ENCODE measurements at places on chromosomes 5 and 9. TPM values are rescaled to one million over a fixed set of nuclear protein-coding genes. Genes with fewer than 3 reads are reported as not detected.

SLC22A5 gene
- 6.1 TPM for total RNA-seq

DNA sequence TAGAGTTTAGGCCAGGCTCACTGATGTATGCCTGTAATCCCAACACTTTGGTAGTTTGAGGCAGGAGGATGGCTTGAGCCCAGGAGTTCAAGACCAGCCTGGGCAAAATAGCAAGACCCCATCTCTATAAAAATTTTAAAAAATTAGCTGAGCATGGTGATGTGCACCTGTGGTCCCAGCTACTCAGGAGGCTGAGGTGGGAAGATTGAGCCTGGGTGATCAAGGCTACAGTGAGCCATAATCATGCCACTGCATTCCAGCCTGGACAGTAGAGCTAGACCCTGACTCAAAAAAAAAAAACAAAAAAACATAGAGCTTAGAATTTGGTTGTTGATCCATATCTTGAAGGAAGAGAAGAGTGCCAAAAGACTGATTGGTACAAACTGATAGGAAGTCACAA, 14.7 kb upstream of the CDK7 start:
- DNase-seq = no peak

DNA sequence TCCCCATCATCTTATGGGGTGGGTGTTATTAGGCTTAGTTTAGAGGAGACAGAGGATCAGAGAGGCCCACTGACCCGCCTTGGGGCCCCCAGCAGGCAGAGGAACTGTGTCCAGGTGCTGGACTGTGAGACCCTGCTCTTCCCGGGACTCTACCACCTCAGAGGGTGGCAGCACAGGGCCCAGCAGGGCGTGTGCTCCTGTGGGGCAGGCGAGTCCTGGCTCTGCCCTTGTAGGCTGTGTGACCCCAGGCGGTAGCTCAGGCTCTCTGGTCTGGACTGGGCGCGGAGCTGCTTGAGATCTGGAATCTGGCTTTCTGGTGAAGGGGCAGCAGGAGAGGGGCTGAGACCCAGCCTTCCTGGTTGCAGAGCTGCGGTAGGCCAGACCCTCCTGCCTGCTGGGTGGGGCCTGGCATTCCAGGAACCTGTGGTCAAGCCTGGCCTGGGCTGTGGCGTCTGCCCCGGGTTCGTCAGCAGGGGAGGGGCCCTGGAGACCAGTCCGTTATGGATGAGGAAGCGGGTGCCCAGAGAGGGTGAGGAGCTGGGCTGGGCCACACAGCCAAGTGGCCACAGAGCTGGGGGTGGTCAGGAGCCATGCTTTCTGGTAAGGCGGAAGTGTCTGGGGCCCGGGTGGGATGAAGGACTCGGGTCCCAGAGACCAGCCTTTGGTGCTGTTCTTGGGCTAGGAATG, 46.5 kb downstream of the RXRA start:
- DNase-seq = no peak

DNA sequence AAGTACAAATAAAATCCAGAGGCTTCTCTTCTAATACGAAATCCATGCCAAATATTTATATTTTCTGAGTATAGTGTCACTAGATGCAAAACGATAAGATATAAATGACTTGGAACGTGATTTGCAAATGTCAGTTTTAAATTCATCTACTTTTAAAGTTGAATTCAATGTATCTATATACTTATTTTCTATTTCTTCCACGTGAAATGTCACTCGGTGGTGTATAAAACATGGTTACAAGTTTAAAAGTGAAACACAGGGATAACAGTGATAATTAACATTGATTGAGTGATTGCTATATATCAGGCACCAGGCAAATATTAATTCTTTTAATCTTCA, 54.8 kb downstream of the HINT1 start:
- no peak for DNase-seq

CLTA gene
- total RNA-seq = 208 TPM

DNA sequence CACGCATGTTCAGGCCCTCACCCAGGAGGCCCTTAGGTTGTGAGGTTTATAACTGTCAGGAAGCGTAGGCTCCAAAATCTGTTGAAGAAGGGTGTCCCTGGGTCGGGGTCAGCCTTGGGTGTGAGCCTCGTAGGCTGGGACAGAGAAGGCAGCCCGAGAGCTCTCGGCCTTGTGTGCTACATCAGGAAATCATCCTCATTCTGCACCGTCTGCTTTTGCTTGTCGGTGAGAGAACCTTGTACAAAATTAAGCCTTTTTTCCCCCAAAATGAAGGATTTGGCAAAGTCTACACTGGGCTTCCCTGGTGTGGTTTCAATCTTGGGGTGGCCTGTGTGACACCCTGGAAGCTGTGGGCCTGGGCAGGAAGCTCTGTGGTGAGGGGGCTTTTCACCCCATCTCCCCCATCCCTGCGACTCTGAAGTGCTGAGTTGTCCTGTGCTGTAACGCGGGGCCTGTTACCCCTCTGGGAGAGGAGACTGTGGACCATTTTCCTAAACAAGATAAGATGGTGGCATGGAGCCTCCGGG, 55.3 kb downstream of the AHRR start:
- no peak for DNase-seq

CLIC3 gene
- total RNA-seq = 0.28 TPM

- peak; percentile 84 for DNase-seq
Measured at GRCh38 chr5:160479926-160480325, 58.3 kb downstream of the PTTG1 start.

HK3 gene
- total RNA-seq = not detected

DNA sequence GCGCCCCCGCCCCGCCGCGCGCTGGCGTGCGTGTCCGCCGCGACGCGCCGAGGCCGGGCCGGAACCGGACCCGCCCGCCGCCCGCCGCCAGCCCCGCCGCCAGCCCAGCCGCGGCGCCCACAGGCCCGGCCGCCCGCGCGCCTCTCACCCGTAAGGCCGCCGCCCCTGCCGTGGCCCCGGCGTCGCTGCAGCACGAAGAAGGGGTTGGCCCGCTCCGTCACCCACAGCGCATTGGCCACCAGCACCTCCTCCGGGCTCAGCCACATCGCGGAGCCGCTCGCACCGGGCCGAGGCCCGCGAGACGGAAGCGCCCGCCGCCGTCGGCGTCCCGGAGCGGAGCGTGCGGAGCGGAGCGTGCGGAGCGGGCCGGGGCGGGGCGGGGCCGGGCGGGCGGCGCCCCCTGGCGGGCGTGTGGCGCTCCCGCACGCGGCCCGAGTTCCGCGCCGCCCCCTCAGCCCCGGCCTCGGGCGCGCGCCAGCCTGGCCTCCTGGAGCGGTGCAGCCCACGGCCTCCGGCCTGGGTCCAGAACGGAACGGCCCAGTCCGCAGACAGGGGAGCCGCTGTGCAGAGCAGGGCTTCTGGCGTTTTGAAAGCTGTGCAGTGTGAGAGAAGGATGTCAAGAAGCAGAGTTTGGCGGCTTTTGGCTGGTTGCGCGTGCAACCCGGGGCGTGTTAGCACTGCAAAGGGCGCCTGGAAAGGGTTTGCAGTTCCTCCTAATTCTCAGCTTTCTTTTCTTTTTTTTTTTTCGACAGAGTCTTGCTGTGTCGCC, at the start of gene TBC1D9B:
TBC1D9B (minus strand) TSS at position 342 of the 769 bp plus-strand sequence; CDS start at position 266, 76 bp downstream.
- peak; percentile 45 for DNase-seq

DNA sequence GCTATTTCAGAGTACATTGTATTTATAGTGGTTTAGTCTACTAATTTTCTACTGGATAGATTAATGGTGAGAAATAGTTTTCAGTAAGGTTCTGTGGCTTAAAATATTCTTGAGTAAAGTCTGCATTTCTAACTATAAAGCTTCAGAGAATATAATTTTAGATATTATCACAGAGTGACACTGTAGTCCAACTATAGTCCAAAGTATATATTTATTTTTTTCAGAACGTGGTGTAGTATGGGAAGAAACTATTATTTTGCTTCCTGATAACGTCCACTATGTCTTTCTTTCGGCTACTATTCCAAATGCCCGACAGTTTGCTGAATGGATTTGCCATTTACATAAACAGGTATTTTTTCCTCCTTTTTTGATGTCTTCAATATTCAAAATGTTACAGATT, 35.3 kb downstream of the MTREX start:
- DNase-seq = no peak

DNA sequence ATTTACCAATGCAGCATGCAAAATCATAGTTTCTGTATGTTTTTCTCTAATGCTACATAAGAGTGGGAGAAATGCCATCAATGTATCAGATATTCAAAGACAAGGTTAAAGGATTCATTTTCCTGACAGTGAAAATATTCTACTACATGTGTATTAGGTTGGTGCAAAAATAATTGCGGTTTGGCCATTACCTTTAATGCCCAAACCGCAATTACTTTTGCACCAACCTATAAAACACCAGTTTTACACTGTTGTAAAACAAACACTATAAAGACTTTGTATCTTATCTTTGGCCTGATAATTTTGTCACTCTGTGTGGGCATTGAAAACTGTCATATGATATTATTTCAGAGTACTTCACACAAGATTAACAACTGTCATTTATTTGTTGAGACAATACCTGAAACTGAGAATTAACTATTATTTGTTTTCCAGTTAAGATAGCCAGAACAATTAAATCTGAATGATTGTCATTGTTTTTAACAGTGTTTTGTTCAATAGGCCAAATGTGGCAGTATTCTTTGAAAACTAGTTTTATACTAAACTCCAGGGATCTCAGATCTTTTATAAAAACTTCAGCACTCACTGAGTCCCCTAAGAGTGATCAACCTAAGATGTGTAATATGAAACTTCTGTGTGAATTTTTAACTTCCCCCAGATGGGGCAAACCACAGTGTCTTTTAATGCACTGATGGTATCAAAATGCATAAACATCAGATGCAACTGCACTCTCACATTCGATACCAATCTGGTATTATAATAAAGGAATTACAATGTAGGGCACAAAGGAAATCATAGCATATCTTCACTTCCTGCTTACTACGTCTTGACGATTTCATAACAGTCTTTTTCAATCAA, 53.8 kb upstream of the FBN2 start:
- DNase-seq = no peak

All from IMR-90 (cell line).